ENCODE measurements at places on chromosomes 3 and 15. TPM values are rescaled to one million over a fixed set of nuclear protein-coding genes. Genes with fewer than 3 reads are reported as not detected.

The SAMD7 gene
- not detected for total RNA-seq

The CCDC80 gene
- 6.0 TPM for total RNA-seq

The MASP1 gene
- total RNA-seq = 0.13 TPM

The GRAMD1C gene
- 20.1 TPM for total RNA-seq

The CAMK2N2 gene
- total RNA-seq = not detected

The KBTBD8 gene
- total RNA-seq = 4.0 TPM

The BSN gene
- total RNA-seq = 0.10 TPM

The HES1 gene
- 56.6 TPM for total RNA-seq

The ALG1L2 gene
- total RNA-seq = not detected

The PYGO1 gene
- total RNA-seq = 0.53 TPM

The PRTG gene
- 8.5 TPM for total RNA-seq

The FGF12 gene
- total RNA-seq = 7.3 TPM

The CACNA2D3 gene
- not detected for total RNA-seq

The SNX22 gene
- 0.39 TPM for total RNA-seq

The SLITRK3 gene
- total RNA-seq = not detected

The GOLGA8G gene
- total RNA-seq = not detected

The TRH gene
- not detected for total RNA-seq

The SPTSSB gene
- not detected for total RNA-seq

The MORC1 gene
- not detected for total RNA-seq

The SYNPR gene
- not detected for total RNA-seq

The PROS1 gene
- total RNA-seq = 11.1 TPM

The SCN11A gene
- not detected for total RNA-seq

The ZNF860 gene
- total RNA-seq = 1.6 TPM

The MYZAP gene
- 9.4 TPM for total RNA-seq

The WDR49 gene
- not detected for total RNA-seq

The DAZL gene
- not detected for total RNA-seq

The CAPN3 gene
- 0.67 TPM for total RNA-seq

All from mammary microvascular endothelial cell (primary cell).